Stimulated activated CD8-positive, alpha-beta memory T cell treated with anti-CD3 and anti-CD28 coated beads, Interleukin-4, amount 100 ng/mL, for 4 hours (primary cell): ENCODE measurements at places on chromosomes 4 and X.

DNA sequence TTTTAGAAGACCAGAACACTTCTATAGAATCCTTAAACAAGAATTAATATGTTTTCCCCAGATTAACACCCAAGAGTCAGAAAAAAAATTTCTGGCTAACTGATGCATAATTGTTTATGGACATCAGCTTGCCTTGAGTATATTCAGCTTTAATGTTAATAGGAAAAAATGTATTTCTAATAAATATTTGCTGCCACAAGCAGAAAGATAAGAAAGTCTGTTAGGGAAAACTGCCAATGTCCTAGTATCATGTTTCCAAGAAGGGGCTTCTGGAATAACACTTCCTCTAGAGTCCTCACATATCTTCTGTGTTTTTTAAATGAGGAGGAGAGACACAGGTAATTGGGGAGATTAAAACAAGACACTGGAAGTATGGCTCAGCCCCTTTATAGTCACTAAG lies 202.1 kb upstream of the TET2 start:
- DNase-seq, result no peak

DNA sequence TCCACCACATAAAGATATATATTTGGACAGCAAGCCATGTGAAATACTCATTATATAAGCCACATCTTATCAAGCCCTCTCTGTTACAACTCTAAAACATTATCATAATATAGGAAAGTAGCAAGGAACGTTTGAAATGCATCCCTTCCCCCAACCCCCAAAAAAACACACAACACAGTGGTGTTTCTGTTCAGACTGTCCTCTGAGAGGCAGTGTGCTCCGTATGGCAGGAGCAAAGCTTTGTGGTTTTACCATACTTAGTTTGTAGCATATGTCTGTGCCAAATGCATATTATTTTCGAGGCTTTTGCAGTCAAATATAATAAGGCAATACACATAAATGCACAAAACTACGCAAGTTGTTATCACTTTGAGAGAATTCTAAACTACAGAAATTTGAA lies 194.2 kb downstream of the RAPGEF2 start:
- DNase-seq, result no peak

GRCh38 chr4:1511441-1512041 lies 105.3 kb upstream of the NKX1-1 start:
- no peak for DNase-seq

GRCh38 chr4:156638925-156639605 lies 332.5 kb downstream of the PDGFC start:
- no peak for DNase-seq

GRCh38 chrX:29531336-29531735 lies 684.0 kb upstream of the MAGEB2 start:
- no peak for DNase-seq

GRCh38 chr4:22932326-22932725 lies 239.6 kb downstream of the GBA3 start:
- DNase-seq, result no peak

- DNase-seq, result no peak
These were observed 77.9 kb upstream of the ADRA2C start for GRCh38 chr4:3688018-3688998.

DNA sequence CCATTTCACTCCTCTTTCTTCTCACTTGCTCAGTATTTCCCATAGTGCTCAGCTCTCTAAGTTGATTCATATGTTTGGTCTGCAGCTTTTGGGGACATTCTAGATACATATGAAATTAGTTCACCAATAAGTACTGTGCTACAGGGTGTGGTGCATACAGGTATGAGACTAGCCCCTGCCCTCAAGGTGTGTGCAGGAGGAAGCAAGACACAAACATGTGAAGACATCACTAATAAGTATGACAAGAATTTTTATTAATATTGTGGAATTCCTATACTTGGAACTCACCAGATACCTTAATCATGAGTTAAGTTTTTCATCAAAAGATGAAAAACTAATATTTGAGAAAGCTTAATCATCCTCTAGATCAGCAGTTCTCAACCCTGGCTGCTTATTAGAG lies 505.2 kb downstream of the ZNF674 start:
- no peak for DNase-seq

GRCh38 chrX:646228-646495 lies 15.6 kb downstream of the SHOX start:
- no peak for DNase-seq

GRCh38 chr4:41257906-41258305 lies 1.2 kb downstream of the UCHL1 start:
- DNase-seq, result no peak

GRCh38 chr4:178306565-178306964 lies 864.3 kb upstream of the AGA start:
- no peak for DNase-seq

- DNase-seq, result no peak
These were observed 9.6 kb downstream of the NBDY start for GRCh38 chrX:56738670-56739069.

GRCh38 chrX:13473442-13474163 lies 95.8 kb upstream of the EGFL6 start:
- no peak for DNase-seq

DNA sequence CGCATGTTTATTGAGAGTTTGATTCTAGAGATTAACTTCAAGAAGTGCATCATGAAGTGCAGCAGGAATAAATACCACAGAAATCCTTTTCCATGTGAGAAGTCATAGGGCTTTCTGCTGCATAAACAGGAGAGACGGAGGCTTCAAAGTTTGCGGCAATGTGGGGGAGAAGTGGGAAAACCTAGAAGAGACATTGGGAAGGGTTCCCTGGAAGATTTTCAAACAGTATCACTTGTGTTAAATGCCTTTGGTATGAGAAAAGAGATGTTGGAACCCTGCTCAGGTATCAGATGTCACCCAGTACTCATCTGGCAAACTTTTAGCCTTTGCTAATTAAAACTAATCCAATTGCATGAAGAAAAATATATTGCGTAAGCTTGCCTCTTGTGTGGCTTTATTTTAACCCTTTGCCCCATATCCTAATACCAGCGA lies 15.4 kb downstream of the NHS start:
- no peak for DNase-seq

DNA sequence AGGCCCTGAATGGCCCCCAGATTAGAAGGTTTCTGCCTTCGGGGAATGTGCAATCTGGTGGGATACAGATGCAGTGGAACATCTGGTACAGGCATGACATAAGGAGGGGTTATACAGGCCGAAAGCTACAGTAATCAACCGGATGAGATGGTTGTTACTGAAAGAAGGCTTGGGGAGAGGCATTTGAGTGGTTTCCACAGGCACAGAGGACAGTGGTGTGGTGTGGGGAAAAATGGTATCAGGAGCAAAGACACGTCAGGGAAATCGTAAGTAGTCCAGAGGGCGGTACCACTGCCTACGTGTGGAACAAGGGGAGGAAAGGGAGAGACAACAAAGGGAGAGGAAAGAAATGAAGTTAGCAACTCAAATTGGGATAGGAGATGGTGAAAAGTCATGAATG lies 3.0 kb downstream of the PDLIM3 start:
- DNase-seq, result no peak

GRCh38 chr4:87108142-87108546 lies 112.3 kb downstream of the KLHL8 start:
- no peak for DNase-seq

DNA sequence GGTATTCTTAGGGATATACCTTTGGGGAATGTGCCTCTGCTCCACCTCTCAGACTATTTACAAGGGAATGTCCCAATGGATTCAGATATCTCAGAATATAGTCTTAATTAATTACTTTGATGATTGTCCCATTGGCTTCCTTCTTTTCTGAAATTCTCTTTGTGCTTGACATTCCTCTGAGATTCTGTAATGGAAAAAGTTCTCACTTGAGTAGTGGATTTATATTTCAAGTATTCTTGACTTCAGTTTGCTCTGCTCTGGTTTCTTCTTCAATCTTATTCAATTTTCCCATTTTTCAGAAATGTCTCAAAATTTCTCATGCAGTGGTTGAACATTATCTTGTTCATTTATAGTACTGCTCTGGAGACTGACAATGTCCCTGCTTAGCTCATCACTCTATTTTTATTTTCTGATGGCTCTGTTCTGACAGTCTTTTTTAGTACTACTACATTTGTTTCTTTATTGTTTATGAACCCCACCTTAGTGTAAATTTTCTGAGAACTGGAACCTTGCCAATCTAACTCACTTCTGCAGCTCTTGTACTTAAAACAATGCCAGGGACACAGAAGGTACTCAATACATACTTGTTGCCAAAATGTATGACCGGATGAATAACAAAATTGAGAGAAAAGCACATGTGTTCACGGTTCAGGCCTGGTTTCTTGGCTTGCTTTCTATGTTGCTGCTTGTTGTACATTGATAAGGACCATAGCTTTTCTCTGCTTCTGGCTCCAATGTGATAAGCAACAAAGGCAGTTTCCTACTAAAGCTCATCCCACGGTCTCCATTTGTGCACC lies 471.7 kb downstream of the GASK1B start:
- no peak for DNase-seq

- DNase-seq, result no peak
These were observed 18.3 kb downstream of the SCD5 start for GRCh38 chr4:82780170-82780751.

DNA sequence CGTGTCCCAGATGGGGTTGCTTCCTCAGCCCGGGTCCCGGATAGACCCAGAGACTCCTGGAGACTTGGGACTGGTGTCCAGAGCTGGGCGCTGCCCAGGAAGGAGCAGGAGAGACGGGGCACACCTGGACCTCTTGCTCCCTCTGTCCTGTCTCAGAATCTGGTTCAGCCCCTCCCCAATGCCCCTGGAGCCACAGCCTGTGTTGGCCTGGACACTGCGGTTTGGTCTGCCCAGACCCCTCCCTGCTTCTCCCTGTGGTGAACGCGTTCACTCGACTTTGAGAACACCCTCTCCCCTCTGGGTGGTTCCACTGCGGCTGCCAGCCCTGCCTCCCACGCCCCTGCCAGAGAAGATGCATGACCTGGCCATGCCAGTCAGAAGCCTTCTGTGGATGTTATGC lies 111.1 kb downstream of the HMX1 start:
- no peak for DNase-seq

GRCh38 chrX:31209005-31209628 lies 137.3 kb upstream of the FTHL17 start:
- no peak for DNase-seq

DNA sequence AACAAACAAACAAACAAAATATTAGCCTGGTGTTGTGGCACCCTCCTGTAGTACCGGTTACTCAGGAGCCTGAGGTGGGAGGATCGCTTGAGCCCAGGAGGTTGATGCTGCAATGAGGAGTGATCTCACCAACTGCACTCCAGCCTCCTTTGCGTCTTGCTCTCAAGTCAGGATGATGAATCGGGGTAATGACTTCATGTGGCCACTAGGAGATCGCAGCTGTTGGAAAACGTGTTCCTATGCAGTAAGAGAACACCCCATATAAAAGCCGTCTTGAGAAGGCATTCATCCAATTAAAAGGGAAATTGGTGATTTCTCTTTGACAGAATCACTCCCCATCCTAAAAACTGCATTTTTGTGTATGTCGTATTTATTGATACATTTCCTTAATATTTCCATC lies 6.9 kb downstream of the CCNB3 start:
- no peak for DNase-seq

GRCh38 chr4:181745933-181746625 lies 497.1 kb upstream of the TENM3 start:
- DNase-seq, result no peak

GRCh38 chr4:153499005-153499404 lies 32.8 kb downstream of the TMEM131L start:
- no peak for DNase-seq

- DNase-seq, result no peak
These were observed 373 bp upstream of the INTS6L start for GRCh38 chrX:135520022-135520552.

GRCh38 chr4:55578341-55579010 lies 13.6 kb downstream of the PDCL2 start:
- no peak for DNase-seq

DNA sequence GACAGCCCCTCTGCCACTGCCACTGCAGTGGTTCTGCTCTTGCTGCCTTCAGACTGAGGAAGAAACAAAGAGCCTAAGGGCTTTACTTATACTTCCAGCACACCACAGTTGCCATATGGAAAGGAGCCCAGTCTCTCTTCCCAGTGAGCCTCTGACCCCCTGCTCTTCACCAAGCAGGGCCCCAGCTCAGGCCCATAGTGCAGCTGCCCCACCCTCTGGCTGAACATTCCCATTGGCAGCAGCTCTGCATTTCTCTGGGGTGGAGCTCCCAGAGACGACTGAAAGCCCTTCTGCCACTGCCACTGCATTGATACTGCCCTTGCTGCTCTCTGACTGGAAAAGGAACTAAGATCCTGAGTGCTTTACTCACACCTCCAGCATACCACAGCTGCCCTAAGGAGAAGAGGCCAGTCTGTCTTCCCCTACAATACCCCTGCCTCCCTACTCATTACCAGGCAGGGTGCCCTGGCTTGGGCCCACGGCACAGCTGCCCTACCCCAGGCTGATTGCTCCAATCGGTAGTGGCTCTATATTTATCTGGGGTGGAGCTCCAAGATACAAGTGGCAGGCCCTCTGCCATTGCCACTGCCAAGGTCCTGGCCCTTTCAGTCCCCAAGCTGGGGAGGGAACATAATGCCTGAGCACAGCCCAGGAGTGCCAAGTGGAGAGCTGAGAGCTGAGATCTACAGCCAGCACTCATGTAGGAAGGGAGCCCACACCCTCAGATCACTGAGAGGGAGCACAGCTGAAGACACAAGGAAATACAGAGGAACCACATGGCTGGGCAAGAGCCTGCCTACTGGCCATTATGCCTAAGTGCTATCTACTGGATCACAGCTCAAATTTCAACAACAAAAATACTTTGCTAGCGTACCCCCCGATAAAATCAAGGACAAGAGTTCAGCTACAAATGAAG lies 36.0 kb downstream of the AWAT2 start:
- no peak for DNase-seq

DNA sequence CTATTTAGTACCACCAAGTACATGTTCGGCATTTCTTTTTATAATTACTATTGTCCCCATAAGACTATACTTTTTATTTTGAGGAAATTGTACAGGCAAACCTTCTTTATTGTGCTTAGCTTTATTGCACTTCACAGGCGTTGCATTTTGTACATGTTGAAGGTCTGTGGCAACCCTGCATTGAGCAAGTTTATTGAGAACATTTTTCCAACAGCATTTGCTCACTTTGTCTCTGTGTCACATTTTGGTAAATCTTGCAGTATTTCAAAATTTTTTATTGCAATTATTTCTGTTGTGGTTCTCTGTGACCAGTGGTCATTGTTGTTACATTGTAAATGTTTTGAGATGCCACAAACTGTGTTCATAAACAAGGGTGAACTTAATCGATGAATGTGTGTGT lies 10.8 kb upstream of the CXCL5 start:
- DNase-seq, result no peak

GRCh38 chrX:16162391-16162790 lies 4.9 kb upstream of the MAGEB17 start:
- no peak for DNase-seq

GRCh38 chr4:2047781-2048581 lies 11.1 kb upstream of the NAT8L start:
- no peak for DNase-seq

- DNase-seq, result no peak
These were observed 335.2 kb downstream of the UBE2NL start for GRCh38 chrX:144219035-144219434.

- no peak for DNase-seq
These were observed 59.9 kb downstream of the TRIML1 start for GRCh38 chr4:188198982-188199792.

- DNase-seq, result no peak
These were observed 59.1 kb downstream of the FREM3 start for GRCh38 chr4:143641361-143641760.
